Nasal cavity respiratory epithelium epithelial cell of viscerocranial mucosa (primary cell): ENCODE measurements at places on chromosomes 1 and 21. TPM values are rescaled to one million over a fixed set of nuclear protein-coding genes. Genes with fewer than 3 reads are reported as not detected.

Gene GPATCH2
- 29.7 and 30.7 TPM in 2 replicates for total RNA-seq

Gene LCE1D
- total RNA-seq, result not detected in 2 replicates

Gene OLIG1
- not detected in 2 replicates for total RNA-seq

Gene CFAP107
- not detected in 2 replicates for total RNA-seq

Gene ZFP69
- total RNA-seq, result 2.4 and 4.6 TPM in 2 replicates

Gene ADCY10
- total RNA-seq, result under 0.01 TPM in 1 of 2 replicates, not detected in the other

Gene SPRR1A
- 3.1 and 9.5 TPM in 2 replicates for total RNA-seq

Gene S100B
- not detected in 2 replicates for total RNA-seq

Gene VAV3
- total RNA-seq, result 4.3 and 8.2 TPM in 2 replicates

Gene ITLN2
- total RNA-seq, result 0.21 TPM in 1 of 2 replicates, not detected in the other

Gene DNAI4
- 3.1 and 6.6 TPM in 2 replicates for total RNA-seq

Gene DIO1
- not detected in 2 replicates for total RNA-seq

Gene CCDC190
- total RNA-seq, result not detected in 2 replicates

Gene PINK1
- total RNA-seq, result 50.2 and 60.7 TPM in 2 replicates

Gene SLC25A34
- 0.68 and 1.7 TPM in 2 replicates for total RNA-seq

Gene SYTL1
- total RNA-seq, result 40.3 and 78.8 TPM in 2 replicates

Gene OR2L2
- not detected in 2 replicates for total RNA-seq

Gene TDRD5
- under 0.01 TPM in 1 of 2 replicates, not detected in the other for total RNA-seq

Gene CD1D
- total RNA-seq, result 1.00 and 5.5 TPM in 2 replicates

Gene HIVEP3
- total RNA-seq, result under 0.01 and 1.2 TPM in 2 replicates

Gene SH2D2A
- total RNA-seq, result 1.7 and 2.1 TPM in 2 replicates

Gene LAPTM5
- under 0.01 and 0.14 TPM in 2 replicates for total RNA-seq

Gene LAMC2
- 1,196 and 2,227 TPM in 2 replicates for total RNA-seq

Gene SGIP1
- not detected in 2 replicates for total RNA-seq

Gene DCDC2B
- not detected in 2 replicates for total RNA-seq

Gene GNL2
- total RNA-seq, result 96.2 and 116 TPM in 2 replicates

Gene ZFP69B
- total RNA-seq, result 4.4 and 5.2 TPM in 2 replicates

Gene TP73
- total RNA-seq, result 0.36 TPM in 1 of 2 replicates, not detected in the other

Gene MR1
- total RNA-seq, result 19.8 and 52.9 TPM in 2 replicates

Gene CD5L
- total RNA-seq, result not detected in 2 replicates

Gene EDARADD
- total RNA-seq, result 2.4 and 10.0 TPM in 2 replicates

Gene CD84
- not detected in 2 replicates for total RNA-seq

Gene DRAXIN
- total RNA-seq, result under 0.01 TPM in 2 replicates

Gene UTS2
- 0.21 TPM in 1 of 2 replicates, not detected in the other for total RNA-seq

Gene OR2L8
- not detected in 2 replicates for total RNA-seq

Gene SPRR4
- not detected in 2 replicates for total RNA-seq

Gene ALPL
- 0.93 TPM in 1 of 2 replicates, not detected in the other for total RNA-seq

Gene IRF6
- 270 and 460 TPM in 2 replicates for total RNA-seq

Gene ZNF683
- not detected in 2 replicates for total RNA-seq

Gene PLPPR5
- under 0.01 TPM in 1 of 2 replicates, not detected in the other for total RNA-seq

Gene RGS5
- 3.8 and 5.1 TPM in 2 replicates for total RNA-seq

Gene RALGPS2
- total RNA-seq, result 20.9 and 37.6 TPM in 2 replicates

Gene NMNAT2
- total RNA-seq, result 0.34 and 0.50 TPM in 2 replicates

Gene KRTAP19-3
- not detected in 2 replicates for total RNA-seq

Gene CDA
- total RNA-seq, result 0.68 and 0.71 TPM in 2 replicates

Gene PLCH2
- total RNA-seq, result 102 and 141 TPM in 2 replicates

Gene MMP23B
- total RNA-seq, result 0.34 and 1.1 TPM in 2 replicates

Gene PRDM16
- 0.21 and 0.34 TPM in 2 replicates for total RNA-seq

Gene CLCA4
- total RNA-seq, result 0.34 and 26.7 TPM in 2 replicates

Gene NCAM2
- 0.50 TPM in 1 of 2 replicates, not detected in the other for total RNA-seq

Gene CIART
- total RNA-seq, result 2.7 and 4.8 TPM in 2 replicates

Gene PROK1
- not detected in 2 replicates for total RNA-seq

Gene HLX
- total RNA-seq, result 0.07 TPM in 1 of 2 replicates, not detected in the other

Gene OR2G2
- not detected in 2 replicates for total RNA-seq

Gene HTR1D
- under 0.01 and 0.07 TPM in 2 replicates for total RNA-seq
